Fibroblast of skin of right quadriceps (primary cell): ENCODE measurements at places on chromosomes 11 and 22.

DNA sequence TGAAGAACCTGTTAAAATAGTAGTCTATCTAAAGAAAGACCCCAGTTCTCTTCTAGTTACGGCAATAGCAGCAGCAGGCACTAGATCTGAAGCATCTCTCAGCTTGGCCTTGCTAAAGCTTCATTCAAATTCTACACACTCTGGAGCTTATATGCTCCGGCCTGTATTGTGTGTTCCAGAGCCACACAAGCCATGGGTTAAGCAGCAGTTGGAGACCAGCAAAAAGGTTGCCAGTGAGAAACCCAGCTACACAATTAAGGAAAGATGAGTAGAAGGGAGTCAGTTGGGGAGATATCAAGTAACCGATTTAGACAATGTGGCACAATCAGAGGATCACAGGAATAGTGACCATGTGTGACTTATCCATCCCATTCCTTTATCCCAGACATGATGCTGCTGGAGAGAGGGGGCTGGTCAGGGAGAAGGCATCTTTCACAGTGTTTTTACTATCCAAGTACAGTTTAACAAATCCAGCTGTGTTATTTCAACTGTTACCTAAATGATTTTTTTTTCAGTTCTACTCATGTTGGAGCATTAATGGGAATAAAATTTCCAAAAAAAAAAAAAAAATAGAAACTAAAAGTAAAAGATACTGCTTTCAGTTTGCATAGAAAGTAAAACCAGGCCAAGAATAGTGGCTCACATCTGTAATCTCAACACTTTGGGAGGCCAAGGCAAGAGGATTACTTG is 41.0 kb downstream of the PAX6 start:
- no peak for DNase-seq

DNA sequence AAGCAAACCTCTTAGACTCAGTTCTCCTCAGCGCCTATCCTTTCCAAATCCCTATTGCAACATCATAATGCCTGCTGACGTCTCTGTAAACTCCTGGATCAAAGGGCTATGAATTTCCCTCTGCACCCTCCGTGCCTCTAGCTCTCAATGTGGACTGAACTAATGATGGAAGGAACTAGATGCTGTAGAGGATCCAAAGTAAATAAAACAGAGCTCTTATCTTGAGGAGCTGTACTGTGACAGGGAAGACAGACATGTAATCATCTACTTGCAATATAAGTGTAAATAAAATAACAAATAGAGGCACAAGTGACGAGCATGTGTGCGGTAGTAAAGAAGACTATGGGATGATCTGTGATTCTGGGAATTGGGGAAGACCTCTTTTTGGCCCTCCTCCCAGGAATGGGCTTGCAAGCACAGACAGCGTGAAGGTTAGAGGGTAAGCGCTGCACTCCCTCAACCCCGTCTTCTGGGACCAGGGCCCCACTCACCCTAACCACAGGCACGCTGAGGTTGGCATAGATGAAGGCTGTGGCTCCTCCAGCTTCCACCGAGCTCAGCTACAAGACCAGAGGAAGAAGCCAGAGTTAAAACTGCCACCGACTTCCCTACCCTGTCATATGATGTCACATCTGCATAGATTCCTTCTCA is 42.2 kb downstream of the P4HA3 start:
- DNase-seq: peak; percentile 80

- DNase-seq: no peak
Measured at GRCh38 chr22:41827671-41828070, 5.2 kb upstream of the SREBF2 start.

DNA sequence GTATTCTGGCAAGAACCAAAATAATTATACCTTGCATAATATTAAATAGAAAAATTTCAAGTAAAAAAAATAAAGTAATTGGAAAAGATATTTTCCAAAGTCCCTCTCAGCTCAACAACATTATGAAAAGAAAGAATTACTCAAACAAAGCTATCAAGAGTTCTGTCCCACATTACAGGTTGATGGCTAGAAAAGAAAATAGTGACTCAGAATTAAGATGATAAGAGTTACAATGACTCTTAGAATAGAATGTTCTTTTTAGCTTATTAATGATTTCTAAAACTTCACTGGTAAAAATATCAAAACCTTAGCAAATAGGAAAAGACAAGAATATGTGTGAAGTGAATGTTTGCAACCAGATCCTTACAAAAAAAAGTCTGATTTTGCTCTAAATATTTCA is 312.5 kb upstream of the PDGFD start:
- DNase-seq: no peak

DNA sequence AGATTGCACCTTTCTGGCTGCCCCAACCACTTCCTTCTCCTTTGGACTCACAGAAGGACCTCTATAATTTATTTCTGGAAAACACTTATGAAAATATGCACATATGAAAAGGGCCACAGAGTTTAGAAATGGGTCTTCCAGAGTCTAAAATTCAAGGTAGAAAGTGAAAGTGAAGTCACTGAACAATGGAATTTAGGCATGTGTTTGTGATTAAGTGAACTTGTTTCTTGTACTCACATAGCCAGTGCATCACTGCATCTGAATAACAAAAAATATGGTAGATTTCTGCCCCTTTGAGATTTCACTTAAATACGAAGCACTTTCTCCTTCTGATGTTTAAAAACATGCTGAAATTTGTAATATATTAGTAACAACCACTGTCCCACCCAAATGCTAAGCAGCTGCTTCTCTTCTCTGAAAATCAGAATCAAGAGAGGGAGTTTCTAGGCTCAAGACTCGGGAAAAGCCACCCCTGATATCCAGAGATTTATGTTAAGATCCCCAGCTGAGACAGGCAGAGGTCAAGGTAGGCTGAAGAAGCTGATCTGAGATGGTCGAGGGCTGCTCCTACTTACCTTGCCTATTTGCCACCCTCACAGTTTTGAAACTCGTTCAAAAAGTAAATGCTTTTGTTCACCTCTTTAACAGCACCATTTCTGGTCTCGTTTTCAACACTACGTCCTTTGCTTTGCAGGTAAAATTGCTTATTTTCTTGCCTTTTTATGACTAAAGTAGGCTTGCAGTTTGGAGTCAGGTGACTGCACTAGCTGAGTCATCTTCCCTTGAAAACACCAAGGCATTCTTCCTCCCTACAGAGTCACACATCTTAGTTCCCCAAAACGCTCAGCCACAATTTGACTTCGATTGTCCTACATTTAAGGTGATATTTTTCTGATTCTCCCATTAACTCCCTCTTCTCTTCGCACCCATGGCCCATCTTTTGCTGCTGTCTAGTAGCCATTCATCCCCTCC is at the start of gene XKR3:
XKR3 (minus strand) TSS at position 696 of the 972 bp plus-strand sequence. CDS start 17,338 bp downstream, outside the sequence.
- DNase-seq: no peak

DNA sequence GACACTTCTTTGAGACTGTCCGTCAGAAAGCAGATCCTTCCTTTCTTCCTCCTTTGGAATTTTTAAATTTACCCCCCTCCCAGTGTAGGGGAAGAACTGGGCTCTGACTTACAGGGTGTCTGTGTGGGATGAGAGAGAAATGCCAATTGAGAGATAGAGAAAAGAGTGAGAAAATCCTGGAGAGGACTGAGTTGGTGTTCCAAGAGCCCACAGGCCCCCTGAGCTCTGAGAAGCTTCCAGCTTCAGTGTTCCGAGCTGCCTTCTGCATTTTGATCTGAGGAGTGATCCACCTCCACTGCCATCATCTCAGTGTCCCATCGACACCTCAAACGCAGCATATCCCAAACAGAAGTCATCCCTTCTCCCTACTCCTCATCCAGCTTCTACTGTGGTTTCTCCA is 70.7 kb upstream of the GRK3 start:
- DNase-seq: no peak

- DNase-seq: no peak
Measured at GRCh38 chr22:38299770-38300102, 17.5 kb downstream of the CSNK1E start.

DNA sequence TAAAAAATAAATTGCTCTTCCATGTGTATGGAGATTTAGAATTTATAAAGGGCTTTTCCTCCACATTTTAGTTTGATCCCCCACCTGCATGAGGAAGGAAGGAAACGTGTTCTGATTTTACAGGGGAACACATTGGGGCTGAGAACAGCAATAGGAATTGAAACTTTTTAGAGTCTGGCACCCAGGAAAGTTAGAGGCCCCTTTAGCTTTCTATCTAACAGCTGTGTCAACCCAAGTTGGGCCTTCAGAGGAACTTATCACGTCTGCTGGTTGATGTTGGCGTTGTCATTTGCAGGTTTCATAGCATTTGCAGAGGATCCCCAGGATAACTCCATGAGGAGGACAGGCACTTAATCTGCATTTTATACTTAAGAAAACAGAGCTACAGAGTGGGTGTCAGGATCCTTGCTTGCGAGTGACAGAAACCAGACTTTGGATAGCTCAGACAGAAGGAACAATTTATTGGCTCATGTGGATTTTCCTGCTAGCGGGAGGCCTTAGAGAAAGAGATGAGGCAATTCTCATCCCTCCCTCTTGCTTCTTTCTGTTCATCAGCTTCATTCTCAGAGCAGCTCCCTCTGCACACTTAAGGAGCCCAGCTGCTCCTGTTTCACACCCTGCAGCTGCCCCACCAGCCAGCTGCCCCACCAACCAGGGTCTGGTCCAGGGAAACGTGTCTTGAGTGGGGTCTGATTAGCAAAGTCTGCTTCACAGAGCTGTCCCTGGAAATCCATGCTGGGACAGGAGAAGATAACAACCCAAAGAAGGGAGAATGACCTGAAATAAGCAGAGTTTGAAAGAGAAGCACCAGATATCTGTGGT is 92.5 kb upstream of the OR4B1 start:
- DNase-seq: no peak

DNA sequence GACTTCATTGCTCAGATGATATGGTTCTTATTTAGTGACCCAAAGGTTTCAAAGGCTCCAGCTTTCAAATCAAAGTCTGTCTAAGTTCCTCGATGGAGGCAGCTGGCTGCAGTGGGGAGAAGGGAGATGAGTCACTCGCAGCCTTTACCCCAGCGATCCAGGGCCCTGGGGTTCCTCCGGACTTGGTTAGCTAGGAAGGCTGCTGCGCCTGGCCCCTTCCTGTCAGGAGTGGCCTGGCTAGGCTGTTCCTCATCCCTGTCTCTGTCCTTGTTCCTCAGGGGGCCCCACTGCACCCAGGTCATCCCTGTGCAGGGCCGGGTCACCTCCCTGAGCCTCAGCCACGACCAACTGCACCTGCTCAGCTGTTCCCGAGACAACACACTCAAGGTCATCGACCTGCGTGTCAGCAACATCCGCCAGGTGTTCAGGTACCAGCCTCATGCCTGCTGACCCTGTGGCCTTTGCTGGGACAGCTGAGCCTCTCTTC is 13.9 kb downstream of the ATG16L2 start:
- DNase-seq: no peak

DNA sequence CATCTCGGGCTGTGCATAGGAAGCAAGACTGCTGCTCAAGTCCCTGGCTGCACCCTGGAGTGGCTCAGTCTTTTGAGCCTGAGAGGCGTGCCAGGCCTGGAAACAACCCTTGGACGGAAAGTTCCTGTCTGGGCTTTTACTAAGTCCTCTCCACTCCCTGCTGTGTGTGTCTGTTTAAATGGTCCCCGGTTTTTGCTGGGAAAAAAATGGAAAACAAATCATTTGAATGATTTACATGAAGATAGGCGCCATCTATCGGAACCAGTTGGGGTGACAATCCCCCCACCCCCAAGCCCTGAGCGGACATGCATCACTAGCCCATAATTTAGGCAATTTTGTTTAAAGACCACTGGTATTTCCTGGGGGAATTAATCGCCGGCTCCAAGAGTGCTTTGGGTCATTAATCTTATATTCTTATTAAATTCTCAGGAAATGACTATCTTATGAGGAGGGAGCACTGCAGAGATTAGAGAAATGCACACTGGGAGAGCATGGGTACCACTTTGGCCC is 2.7 kb upstream of the GAB2 start:
- DNase-seq: peak; percentile 96
